CD4-positive, CD25-positive, alpha-beta regulatory T cell (primary cell): ENCODE measurements at places on chromosomes 2 and 18. TPM values are rescaled to one million over a fixed set of nuclear protein-coding genes. Genes with fewer than 3 reads are reported as not detected.

The HOXD12 gene
- not detected for total RNA-seq

The RNF103 gene
- 79.3 TPM for total RNA-seq

The TFPI gene
- 1.3 TPM for total RNA-seq

The SULT1C2 gene
- total RNA-seq: not detected

The SPRED2 gene
- 6.3 TPM for total RNA-seq

The LRRTM1 gene
- not detected for total RNA-seq

The REG3G gene
- total RNA-seq: not detected

The ASXL3 gene
- total RNA-seq: not detected

The LHCGR gene
- not detected for total RNA-seq

The TCF23 gene
- total RNA-seq: not detected

- no peaks in the 10 kb centered on the region for H3K27me3 ChIP-seq
- no peak overlapping the region for H3K4me3 ChIP-seq
- H3K36me3 ChIP-seq: no peaks in the 10 kb centered on the region
- no peak for DNase-seq
Observed at GRCh38 chr2:109285244-109285651, 156.2 kb downstream of the SH3RF3 start.

- H3K4me1 ChIP-seq: peaks cover 5% of the 10 kb centered on the region
- H3K36me3 ChIP-seq: no peaks in the 10 kb centered on the region
- DNase-seq: no peak
- H3K4me3 ChIP-seq: no peak overlapping the region
- H3K27ac ChIP-seq: no peak overlapping the region
- H3K27me3 ChIP-seq: no peaks in the 10 kb centered on the region
Observed at GRCh38 chr2:127193164-127193966, 26.7 kb downstream of the CYP27C1 start.

DNA sequence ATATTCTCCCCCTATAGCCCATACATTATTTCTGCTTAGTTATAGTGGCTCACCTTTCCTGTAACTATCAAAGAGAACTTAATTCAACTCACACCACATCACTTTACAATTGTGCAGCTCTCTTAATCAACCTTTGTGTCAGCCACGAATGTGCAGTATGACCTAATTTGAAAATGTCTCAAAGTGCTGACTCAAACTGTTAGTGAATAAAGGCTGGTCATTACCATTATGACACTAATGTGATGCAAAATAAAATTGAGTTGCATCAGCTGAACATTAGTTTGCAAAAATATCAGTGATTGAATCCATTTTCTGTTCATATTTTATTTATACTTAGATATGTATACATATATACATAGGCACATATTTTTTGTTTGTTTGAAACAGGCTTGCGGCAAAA lies 251.8 kb downstream of the MEIS1 start:
- no peaks in the 10 kb centered on the region for H3K36me3 ChIP-seq
- no peaks in the 10 kb centered on the region for H3K4me1 ChIP-seq
- no peak overlapping the region for H3K4me3 ChIP-seq
- no peak for DNase-seq

GRCh38 chr2:199704358-199705238 lies 146.4 kb downstream of the FTCDNL1 start:
- no peak overlapping the region for H3K4me3 ChIP-seq
- no peaks in the 10 kb centered on the region for H3K36me3 ChIP-seq
- H3K27me3 ChIP-seq: no peaks in the 10 kb centered on the region
- no peak overlapping the region for H3K27ac ChIP-seq
- DNase-seq: peak; percentile 28
- H3K4me1 ChIP-seq: no peaks in the 10 kb centered on the region

DNA sequence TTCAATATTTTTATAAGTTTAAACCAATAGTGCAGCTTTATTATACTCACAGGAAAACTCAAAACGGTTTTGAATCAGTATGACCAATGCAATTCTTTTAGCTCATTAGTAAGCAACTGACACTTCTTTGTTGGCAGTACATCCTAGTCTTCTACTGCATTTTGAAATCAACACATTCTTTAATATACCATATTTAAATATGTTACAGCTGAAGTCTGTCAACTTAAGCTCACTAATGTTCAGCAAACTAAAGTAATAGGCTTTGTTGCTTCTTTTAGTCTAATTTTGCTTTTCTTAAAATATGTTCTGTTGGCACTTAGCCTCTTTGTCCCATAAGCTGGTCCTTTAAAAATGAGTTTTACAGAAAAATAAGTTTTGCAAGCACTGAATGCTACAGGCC lies 55.4 kb upstream of the CCBE1 start:
- H3K4me1 ChIP-seq: no peaks in the 10 kb centered on the region
- H3K27ac ChIP-seq: no peak overlapping the region
- H3K36me3 ChIP-seq: no peaks in the 10 kb centered on the region
- no peaks in the 10 kb centered on the region for H3K27me3 ChIP-seq
